ENCODE measurements at places on chromosomes 4 and X.

DNA sequence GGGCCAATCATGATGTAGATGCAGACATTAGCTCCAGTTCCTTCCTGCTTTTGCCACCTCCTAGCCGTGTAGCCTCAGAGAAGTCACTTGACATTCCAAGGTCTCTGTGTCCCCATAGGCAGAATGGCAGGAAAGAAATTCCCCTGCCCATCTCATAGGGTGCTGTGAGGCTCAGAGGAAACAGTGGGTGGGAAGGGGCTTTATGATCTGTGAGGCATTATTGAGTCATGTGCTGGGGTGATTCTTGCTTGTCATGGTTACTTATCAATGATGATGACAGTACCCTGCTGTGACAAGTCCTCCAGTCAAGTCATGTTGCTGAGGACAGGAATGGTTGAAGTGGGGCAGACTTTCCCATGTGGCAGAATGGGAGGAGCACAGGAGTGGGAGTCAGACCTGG is 63.7 kb downstream of the MSX1 start:
- no peak for DNase-seq

DNA sequence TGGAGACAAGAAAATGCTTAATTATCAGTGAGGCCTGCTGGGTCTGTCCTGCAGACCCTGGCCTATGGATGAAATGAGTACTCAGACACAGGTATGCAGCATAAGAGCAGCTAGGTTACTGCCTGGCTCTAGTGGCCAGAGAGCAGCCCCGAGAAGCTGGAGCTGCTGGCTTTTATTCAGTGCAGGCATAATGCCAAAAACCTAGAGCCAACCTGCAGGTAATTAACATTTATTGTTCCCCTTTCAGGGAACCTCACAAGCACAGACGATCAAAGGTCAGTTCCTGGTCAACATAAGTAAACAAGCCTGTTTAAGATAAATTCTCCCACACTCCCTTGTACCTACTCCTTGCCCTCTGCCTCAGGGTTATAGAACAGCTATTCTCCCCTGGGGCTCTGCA is 13.3 kb downstream of the IDS start:
- DNase-seq = no peak

GRCh38 chr4:95018785-95019184 is 261.0 kb downstream of the BMPR1B start:
- DNase-seq = no peak

GRCh38 chr4:27027428-27027827 is 166.8 kb downstream of the STIM2 start:
- DNase-seq = no peak

- DNase-seq = no peak
Measured at GRCh38 chrX:63750811-63751210, 34.2 kb downstream of the ARHGEF9 start.

DNA sequence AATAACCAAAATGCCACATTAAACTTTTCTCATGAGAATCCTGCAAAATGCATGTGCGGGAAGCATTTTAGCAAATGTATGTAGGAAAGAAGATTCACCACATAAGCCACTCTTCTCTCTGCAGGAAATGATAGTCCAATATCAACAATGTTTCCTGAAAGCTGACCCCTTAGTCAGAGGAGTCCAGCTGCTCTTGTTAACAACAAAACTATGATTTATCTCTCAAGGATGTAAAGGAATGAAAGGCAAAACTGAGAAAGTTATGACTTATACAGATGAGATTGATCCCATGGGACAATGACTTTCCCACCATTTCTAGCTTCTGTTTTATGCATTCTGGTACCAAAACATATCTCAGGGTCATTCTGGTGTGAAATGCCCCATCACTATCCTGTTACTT is 125.0 kb upstream of the EDNRA start:
- no peak for DNase-seq

DNA sequence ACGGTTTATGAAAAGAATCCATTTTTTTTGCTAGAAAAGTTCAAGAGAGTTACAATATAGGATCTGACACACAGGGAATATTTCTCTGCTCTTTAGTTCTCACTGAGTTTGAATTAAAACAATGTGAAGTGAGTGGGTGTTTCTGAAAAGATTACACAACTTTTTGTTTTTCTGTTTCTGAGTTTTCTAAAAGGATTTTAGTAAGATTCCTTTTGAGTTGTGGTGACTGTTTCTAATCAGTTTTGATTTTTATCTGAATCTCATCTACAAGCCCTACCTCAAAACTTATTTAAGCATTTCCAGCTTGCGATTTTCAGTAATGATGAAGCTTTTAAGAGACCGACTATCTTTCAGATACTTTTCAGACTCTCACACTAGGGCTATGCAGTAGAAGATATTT is 141.7 kb downstream of the GPAT3 start:
- DNase-seq = no peak

DNA sequence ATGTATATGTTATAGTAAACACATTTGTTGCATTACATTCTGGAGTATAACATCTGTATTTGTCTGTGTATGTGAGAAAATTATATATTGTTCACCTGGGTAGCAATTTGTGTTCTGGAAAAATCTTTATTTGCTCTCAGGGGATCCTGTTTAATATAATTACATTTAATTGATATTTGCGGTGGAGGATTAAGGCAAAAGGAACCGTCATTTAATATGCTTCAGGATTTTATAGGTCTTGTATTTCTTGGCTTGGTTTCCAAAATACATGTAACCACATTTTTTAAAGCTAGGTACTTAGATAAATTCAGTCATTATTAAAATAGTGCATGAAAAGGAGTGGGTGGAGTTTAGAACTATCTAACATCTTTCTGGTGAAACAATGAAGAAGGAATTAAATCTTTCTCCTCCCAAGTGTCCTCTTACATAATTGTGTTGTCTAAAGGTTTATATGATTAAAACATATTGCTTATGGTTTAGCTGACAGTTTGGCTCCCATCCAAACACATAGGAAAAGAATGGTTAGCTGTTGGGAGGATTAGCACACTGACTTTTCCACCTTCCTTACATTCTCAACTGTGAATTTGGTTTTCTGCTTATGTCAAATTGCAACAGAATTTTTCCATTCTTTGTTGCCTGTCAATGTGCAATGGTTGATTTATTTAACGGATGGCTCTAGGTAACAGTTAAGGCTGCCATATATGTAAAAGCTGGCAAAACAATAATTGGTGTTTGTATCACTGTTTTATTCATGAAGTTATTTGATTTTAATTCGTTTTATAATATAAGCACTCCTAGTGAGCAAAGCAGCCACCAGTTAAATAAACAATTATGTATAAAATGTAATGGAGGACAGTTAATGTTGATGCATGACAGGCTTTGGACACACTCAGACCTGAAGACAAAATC is 250.8 kb upstream of the SFRP2 start:
- DNase-seq = no peak
